ENCODE measurements at places on chromosomes 16 and 17.
A peak's percentile ranks its signal among the peaks of the same experiment; 100 is the strongest.

GRCh38 chr16:71618429-71618828 is 7.6 kb upstream of the MARVELD3 start:
- no peak for DNase-seq

- no peak for DNase-seq
Measured at GRCh38 chr16:22240023-22240710, 34.1 kb downstream of the EEF2K start.

GRCh38 chr16:29742683-29743275 is 3.0 kb downstream of the C16orf54 start:
- DNase-seq: no peak

DNA sequence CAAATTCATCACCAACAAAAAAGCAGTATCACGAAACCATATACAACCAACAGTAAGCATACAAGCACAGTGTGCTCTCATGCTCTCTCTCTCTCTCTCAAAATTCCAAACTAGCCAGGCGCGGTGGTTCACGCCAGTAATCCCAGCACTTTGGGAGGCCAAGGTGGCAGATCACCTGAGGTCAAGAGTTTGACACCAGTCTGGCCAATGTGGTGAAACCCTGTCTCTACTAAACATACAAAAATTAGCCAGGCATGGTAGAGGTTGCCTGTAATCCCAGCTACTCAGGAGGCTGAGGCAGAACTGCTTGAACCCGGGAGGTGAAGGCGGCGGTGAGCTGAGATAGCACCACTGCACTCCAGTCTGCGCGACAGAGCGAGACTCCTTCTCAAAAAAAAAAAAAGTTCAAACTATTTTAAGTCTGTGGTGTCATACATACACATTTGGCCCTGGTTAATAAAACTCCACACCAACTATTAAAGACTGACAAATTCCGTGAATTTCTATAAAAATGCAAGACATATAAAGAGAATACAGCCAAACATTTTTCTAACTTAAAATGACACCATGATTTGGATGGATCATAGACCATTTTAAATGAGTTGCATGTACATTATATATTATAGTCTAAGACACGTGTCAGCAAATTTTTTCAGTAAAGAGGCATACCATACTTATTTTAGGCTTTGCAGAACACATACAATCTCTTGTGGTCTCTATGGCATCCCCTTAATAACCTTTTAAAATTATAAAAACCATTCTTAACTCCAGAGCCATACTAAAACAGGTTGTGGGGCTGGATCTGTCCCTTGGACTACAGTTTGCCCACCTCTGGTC is 30.9 kb downstream of the GLG1 start:
- no peak for DNase-seq

DNA sequence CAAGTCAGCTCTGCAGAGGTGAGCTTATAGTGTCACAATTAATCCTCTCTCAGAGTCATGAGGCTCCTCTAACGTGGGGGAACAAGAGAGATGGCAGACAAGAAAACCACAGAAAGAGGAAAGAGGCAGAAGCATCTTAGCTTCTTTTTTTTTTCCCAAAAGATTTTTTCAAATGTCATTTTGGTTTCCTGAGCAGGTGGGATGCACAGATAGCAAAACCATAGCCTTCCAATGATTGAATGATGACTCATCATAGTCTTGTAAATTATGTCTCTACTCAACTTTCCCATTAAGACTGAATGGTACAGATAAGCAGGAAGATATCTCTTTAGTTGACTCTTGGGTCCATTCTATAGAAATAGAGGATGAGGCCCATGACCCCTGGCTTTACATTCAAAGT is 162.8 kb upstream of the ZFHX3 start:
- DNase-seq: no peak

- no peak for DNase-seq
Measured at GRCh38 chr17:18121144-18121910, 12.8 kb downstream of the MYO15A start.

DNA sequence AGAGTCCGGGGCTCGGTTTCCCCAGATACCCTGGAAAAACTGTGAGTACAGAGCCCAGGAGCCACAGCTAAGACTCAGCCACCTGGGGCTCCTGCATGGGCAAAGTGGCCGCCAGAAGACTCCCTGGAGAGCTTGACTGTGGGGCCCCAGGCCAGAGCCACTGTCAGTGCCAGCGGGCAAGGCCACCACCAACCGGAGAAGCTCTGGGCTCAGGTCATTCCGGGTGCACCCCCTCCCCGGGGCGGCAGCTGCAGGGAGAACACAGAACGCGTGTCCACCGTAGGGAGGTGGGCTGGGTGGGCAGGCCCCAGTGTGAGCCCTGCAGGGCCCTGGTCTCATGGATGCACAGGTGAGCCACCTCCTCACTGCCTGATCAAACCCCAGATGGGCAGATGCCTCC is 22.3 kb upstream of the RBFOX3 start:
- no peak for DNase-seq

DNA sequence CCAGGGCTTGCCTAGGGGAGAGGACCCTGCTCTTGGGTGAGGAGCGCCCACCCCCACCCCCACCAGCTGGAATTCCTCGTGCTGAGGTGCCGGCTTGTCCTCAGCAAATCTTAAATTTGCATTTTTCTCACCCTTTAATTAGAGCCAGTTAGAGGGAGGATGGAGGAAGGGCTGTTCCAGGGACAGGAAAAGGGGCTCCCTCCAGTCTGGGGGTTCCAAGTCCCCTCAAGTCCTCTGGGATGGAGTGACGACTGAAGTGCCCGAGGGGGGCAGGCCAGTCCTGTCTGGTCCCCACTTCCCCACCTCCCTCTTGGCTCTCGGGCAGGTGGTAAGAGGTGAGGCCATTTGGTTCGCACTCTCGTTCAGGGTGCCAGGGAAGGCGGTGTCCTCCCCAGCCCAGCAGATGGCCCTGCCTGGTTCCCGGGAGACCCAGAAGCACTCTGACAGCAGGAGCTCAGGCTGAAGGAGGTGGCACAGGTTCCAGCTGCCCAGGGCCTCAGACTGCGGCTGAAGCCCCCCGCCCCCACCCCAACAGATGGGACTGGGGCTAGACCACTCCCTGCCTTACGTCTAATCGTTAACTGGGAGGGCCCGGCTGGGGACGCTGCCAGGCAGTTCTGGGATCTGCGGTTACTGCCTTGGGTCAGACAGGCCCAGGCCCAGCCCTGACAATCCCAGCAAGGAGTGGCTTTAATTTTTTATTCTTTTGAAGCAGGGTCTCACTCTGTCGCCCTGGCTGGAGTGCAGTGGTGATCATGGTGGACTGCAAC is 2.2 kb downstream of the RAB26 start:
- no peak for DNase-seq

GRCh38 chr17:63001689-63002394 is 35.8 kb downstream of the TANC2 start:
- DNase-seq: no peak

DNA sequence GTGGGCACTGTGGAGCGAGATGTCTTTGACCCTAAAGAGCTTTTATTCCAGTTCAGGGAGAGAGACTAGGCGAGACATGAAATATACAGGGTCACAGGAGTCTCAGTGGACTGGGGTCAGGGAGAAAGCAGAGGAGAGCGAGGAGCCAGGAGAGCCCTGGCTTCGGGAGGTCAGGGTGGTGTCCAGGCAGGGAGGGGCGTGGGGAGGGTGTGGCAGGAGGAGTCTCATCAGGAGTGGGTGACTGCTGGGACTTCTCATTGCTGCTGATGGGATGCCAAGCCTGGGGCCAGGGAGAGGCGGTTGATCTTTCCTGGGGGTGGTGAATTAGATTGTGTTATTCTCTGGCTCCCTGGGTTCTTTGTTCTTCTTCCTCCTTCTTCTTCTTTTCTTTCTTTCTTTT is 22.4 kb upstream of the USP7 start:
- no peak for DNase-seq

DNA sequence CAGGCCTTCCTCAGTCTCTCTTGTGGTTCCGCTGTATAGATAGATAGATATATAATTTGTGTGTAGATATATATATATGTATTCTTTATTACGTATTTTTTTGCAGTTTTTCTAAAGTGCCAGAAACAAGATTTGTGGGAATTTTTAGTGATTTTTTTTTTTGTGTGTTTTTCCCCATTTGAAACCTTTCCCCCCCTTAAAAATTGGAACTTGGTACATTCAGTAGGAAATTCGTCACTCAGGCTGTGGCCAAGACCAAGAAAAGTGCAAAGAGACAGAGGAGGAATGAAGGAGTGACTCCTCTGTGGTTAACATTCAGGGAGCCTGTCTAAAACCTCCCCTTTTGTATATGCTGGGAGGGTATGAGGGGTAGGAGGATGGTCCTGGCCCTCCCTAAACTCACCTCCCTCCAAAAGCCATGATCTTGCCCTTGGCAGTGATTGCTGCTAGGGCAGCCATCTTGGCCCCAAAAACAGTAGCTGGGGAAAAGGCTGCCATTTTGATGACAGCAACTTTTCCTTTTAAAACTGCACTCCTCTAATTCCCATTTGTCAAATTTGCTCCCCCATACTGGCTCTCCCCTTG is 15.2 kb downstream of the CHRNB1 start:
- DNase-seq: no peak

DNA sequence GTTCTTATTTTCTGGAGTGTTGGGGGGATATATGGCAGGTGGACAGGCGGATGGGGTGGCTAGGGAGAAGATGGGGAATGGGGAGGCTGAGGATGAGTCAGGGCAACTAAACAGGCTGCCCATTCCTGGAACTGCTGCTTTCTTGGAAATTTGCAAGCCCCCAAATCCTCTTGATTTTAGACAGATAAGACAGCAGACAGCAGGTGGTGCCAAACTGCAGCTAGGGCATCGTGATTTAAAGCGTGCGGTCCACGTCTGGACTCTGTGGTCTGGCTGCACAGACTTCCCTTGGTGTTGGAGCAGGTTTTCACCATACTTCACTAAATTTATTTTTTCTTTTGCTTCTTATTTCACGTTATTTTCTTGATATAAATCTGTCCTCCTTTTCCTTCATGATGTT is 10.9 kb upstream of the KRT24 start:
- DNase-seq: no peak

- no peak for DNase-seq
Measured at GRCh38 chr16:28990375-28991040, 5.7 kb downstream of the LAT start.

DNA sequence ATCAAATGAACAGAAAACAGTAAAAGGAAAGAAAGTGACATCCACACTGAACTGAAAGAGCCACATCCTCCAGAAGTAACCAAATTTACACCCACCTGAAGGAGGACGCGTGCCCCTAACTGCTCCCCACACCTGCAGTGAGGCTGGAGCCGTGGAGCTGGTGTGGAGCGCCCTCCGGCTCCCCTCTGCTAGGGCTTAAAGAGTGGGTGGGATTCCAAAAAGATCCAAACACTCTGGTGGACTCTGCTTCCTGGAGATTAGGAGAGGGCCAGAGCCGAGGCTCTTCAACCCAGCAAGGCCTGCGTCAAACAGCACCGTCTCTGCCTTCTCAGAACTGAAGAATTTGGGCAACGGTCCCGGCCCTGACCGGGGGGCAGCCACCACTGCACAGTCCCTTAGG is 15.2 kb downstream of the CCDC40 start:
- DNase-seq: no peak

DNA sequence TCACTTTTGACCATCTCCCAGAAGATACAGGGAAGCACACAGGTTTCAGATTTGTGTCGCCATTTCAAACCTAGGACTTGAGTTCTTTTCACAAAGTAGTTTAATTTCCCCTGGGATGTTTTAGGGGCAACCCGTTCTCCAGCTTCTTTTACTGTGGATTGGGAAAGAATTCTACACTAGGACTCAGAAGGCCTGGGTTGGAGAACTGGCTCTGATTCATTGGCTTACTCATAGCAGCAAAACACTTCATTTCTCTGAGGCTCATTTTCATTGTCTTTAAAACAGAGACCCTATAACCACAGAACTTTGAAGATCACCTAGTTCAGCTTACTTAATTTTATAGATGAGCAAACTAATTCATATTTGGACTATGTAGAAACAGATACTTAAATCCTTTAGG is 175.9 kb upstream of the SALL1 start:
- no peak for DNase-seq

- no peak for DNase-seq
Measured at GRCh38 chr16:1760911-1761310, 10.4 kb downstream of the NME3 start.

GRCh38 chr17:49390548-49391324 is 23.9 kb downstream of the PHB1 start:
- no peak for DNase-seq

DNA sequence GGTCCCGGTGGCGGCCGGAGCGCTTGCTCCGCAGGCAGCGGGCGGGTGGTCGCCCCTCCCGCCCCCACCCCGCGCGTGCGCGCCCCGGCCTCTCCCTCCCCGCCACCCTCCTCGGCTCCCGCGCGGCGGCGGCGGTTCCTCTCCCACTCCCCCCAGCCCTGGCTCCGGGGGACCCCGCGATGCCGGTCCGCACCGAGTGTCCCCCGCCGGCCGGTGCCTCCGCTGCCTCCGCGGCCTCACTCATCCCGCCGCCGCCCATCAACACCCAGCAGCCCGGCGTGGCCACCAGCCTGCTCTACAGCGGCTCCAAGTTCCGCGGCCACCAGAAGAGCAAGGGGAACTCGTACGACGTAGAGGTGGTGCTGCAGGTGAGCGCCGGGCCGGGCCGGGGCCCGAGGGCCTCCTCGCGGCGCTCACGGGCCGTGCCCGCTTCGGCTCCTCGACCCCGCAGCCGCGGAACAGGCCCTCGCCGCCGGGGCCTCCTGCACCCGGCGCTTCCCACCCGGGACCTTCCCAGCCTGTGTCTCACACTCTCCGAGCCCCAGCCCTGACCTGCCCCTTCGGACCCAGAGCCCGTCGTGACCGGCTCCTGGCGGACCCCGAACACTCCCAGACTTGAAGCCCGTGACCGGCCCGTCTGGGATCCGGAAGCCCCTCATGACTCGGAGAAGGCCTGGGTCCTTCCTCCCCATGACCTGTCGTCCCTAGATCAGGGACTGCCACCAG is 490 bp downstream of the GID4 start:
- DNase-seq: peak; percentile 88

DNA sequence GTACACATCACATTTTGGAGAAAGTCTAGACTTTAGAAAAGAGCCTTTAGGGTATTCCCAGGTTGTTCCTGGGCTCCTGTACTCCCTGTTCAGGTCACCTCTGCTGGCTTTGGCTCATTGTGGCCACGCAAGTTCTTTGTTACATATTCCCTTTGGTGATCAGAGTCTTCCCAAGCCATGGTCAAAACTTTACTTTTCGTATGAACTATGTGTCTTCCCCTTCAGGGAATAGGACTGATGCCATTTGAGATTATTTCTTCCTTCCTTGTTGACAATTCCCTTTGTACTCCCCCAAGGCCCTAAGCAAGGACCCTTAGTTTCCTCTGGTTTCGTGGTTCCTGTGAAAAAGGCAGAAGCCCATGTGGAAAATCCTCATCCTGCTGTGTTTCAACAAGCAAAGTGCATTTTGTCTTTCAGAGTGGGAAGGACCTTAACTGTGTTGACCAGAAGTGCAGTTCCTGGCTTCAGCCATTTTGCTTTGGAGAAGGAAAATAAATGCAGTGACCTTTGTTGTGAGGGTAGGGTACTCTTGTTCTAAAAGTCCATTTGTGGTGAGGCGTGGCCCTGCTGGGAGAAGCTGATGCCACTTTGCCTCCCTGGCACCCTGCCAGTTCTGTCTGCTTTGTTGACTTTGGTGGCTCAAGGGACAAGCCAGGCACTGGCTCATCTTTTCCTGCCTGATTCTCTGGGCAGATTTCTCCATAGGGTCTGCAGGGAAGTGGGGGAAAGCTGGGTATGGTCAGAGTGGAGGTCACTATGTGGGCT is 55.1 kb downstream of the ZNRF1 start:
- DNase-seq: no peak
